SK-MEL-5 (cell line): ENCODE measurements at places on chromosomes 6 and 20.

GRCh38 chr20:38296433-38296832 is 7.5 kb upstream of the BPI start:
- DNase-seq, result no peak

- no peak for DNase-seq
Observed at GRCh38 chr6:34445313-34445860, 19.5 kb upstream of the RPS10 start.

DNA sequence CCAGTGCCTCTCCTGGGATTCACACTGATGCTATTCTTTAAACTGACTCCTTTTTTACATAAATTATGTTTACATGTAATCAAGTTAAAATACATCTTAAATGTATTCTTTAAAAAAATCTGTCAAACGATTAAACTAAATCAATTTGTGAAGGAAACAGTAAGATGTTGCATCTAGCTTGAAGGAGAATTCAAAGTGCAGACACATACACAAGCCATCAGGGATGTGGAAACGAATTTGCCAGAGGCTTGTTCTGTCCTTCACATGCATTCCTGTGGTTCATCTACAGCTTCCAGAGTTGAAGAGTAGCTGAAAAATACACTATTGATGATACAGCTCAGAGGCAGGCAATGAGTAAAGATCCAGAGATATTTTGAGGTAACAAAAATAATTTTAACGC is 7.3 kb upstream of the BPIFB3 start:
- DNase-seq, result no peak

GRCh38 chr6:169048185-169048864 is 205.3 kb downstream of the THBS2 start:
- no peak for DNase-seq

- DNase-seq, result no peak
Observed at GRCh38 chr20:24999568-24999967, 7.0 kb upstream of the APMAP start.

- no peak for DNase-seq
Observed at GRCh38 chr20:46851746-46852145, 42.9 kb upstream of the EYA2 start.

DNA sequence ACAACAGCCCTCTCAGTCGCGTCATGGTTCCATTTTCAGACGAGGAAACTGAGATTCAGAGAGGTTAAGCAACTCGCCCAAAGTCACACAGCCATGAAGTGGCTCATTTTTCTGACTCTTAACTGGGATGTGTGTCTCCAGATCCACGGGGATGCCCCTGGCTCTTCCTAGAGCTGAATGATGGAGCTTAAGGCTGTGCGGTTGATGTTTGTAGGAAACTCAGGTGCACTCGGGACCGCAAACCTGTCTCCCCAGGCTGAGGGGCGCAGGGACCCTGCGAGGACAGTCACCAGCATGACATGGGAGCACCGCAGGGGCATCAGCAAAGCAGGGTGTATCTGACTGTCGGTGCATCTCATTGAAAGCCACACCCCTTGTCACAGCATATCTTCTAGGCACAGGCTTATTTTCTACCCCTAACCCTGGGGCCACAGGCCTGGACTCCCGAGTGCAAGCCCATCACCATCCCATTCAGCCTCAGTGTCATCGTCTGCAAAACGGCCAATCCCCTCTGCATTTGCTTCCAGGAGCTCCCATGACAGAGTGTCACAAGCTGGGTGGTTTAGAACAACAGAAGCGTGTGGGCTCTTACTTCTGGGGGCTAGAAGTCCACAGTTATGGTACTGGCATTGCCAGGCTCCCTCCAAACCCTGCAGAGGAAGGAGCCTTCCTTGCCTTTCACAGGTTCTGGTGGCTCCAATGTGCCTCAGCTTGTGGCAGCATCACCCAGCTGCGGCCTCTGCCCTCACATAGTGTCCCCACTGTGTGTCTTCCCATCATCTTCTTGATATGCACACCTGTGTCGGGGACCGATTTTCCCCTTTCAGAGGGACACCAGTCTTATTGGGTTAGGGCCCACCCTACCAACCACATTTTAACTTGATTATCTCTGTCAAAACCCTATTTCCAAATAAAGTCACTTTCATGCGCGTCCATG is 9.9 kb upstream of the ARHGAP40 start:
- DNase-seq, result no peak

DNA sequence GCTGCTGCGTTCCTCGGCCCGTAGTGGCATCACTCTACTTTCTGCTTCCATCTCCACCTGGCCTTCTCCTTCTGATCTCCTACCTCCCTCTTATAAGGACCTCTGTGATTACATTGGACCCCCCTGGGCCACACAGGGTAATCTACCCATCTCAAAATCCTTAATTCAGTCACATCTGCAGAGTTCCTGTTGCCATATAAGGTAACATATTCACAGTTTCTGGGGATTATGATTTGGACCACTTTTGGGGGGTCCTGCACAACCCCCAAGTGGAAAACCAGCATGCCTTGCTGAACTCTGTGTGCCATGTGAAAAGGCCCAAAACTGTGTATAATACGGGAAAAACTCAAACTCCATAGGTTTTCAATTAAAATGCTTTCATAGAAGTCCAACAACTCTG is 51.1 kb downstream of the LY86 start:
- no peak for DNase-seq

DNA sequence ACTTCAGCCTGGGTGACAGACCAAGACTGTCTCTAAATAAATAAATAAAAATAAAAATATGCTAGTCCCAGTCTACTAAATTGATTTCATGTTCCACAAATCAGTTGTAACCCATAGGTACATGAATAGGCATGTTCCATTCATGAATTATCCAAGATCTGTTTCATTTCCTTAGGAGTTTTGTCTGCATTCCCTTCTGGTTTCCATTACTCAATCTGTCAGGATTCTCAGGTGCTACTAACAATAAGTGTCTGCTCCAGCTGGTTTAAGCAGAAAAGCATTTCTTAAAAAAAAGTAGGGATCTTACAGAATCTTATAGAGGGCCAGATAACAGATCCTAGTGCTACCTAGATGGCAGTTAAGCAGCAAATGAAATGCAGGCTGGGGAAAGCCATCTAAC is 15.6 kb upstream of the PKIG start:
- no peak for DNase-seq

DNA sequence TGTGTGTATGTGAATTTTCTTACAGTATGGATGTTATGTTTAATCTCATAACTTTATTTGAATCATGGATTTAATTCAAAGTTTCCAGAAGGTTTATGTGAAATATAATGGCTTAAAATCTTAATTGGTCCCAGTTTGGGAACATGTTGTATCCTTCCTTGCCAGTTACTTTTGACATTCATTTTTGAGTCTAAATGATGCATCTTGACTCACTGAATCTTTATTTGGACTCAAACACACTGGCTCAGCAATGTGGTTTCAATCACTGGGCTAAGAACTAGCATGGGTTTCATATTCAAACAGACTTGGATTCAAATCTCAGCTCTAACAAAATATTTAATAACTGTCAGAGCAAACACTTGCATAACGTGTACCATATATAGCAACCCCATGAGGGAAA is 25.9 kb upstream of the TFAP2B start:
- no peak for DNase-seq

DNA sequence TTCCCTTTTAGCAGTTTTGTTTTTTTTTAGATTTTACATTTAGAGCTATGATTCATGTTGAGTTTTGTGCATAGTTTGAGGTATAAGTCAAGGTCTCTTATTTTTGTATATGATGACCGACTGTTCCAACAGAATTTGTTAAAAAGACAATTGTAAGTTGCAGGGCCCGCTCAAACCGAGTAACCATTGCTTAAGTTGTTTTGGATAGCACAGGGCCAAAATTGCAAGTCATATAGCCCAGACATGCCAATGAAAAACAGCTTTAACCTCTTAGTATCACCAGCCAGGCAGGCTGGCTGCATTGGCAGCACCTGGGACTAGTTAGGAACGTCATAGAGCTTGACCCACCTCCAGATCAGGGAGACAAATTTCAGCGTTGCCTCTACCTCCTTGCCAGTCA is 47.3 kb downstream of the PFDN4 start:
- no peak for DNase-seq

DNA sequence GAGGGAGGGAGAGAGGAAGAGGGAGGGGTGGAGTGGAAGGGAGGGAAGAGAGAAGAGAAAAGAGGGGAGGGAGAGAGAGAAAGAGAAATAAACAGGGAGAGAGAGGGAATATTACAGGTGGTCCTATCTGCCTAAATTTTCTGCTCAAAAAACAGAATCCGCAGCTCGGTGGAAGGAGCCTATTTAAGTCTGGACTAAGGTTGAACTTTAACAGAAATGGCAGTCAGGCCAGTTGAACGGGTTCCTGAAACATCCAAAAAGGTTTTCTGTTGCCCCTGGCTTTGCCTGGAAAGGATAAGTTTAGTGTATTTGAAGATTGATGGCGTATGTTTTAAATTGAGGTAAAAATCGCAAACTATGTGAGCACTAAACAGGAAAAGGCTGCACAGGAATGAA is 2.2 kb downstream of the TFAP2B start:
- DNase-seq, result no peak

DNA sequence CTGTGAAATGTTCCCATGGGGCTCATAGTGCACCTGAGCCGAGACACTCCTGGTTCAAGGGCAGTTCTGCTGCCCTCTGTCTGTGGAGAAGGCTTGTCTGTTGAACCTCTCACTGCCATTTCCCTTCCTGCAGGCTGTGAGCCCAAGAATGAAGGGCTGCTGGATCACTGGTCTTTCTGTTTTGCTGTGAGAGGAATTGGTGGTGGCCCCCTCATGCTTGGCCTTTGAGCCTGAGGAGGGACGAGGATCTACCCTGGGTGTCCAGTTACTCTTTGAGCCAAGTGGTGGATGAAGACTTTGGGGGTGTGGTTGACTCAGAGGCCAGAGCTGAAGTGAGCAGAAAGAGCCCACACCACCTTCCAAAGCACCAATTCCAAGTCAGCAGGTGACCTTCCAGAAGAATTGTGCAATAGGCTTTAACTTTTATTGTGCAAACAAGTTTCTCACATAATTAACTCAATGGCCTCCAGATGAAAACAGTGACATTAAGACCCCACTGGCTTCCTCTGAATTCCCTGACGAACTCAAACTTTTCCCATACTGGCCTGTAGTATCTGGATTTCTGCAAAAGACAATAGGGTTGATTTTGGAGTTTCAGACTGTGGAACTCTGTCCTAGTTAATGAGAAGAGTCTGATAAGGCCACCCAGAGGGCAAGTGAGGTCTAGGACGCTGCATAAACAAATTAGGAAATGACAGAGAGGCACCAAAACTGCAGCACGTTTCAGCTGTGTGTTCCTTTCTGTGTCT is 101.5 kb downstream of the PHACTR3 start:
- DNase-seq, result no peak

DNA sequence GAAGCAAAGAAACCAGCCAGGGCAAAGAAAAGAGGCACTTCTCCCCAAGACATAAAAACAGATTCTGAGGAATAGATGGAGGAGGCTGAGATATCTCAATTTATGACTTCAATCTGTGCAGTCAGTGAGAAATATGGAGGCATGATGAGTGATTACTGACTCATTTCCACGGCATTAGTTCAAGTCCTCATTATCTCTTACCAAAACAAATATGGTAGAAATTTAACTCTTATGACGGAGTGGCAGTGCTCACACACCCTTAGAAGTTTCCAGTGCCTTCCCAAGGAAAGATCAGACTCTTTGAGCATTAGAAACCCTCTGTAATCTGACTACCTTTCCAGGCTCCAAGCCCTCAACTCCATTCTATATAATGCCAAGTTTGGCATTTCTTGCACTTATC is 364.1 kb downstream of the ARHGAP18 start:
- no peak for DNase-seq

GRCh38 chr6:2695454-2696095 is 55.1 kb downstream of the MYLK4 start:
- DNase-seq, result peak; percentile 78
